ENCODE measurements at places on chromosomes 11 and 22.
A peak's percentile ranks its signal among the peaks of the same experiment; 100 is the strongest.

- no peak for DNase-seq
These were observed 1488.4 kb upstream of the TENM4 start for GRCh38 chr11:80929031-80929805.

DNA sequence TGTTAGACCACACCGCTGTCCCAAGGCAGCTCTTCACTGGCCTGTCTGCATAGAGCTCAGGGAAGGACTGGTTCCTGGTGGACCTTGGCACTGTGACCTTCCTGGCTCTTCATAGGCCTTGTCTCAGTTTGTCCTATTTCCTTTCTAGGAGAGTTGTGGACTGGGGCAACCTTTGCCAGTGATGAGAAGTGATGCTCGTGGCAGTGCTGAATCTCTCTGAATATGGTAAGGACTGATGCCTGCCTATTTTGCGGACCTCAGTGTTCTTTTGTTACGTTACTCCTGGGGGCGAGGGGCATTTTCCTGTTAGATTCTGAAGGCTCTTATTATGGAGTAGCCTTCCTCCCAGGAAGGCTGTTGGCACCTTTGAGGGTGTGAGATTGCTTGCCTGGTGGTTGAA lies 24.2 kb downstream of the CABIN1 start:
- DNase-seq: no peak

DNA sequence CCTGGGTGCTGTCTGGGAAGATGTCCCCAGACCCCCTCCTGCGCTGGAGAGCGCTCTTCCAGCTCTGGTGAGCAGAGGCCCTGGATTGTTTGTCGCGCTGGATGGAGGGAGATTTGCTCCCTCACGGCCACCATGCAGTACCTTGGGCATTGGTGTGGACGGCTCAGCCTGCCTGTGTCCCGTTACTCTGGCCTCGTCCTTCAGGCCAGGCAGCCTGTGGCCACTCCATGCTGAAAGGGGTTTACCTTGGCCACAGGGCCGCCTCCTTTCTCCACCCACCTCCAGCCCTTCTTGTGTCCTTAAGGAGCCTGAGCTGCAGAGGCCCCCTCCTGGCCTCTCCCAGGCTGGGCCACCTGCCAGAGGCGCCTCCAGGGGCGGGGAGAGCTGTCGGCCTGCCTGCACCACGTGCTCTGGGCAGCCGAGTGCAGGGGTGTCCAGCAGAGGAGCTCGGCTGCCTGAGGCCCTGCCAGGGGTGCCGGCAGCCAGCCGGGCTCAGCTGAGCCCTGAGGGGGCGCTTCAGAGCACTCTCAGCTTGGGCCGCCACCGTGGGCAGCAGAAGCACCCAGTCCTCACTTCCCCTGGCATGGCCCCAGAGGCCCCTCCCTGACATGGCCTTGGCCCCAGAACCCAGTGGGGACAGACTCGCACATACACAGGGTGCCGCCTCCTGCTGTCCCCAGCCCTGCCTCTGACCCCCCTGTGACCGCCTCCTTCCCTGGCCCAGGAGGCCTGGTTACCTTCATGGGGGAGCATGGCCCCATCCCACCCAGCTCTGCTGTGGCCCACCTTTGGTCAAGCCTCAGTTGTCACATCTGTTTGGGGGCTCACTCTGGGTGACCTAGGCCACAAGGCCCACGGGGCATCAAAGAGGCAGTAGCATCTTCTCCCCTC lies 3.4 kb downstream of the CCND1 start:
- no peak for DNase-seq

GRCh38 chr11:131481303-131481702 lies 110.9 kb downstream of the NTM start:
- no peak for DNase-seq

GRCh38 chr11:30128269-30128932 lies 102.4 kb upstream of the FSHB start:
- peak; percentile 10 for DNase-seq

- no peak for DNase-seq
These were observed 70.0 kb upstream of the IGLL5 start for GRCh38 chr22:22817468-22818201.

GRCh38 chr11:69493931-69494821 lies 12.7 kb downstream of the LINC01488 start:
- DNase-seq: no peak

DNA sequence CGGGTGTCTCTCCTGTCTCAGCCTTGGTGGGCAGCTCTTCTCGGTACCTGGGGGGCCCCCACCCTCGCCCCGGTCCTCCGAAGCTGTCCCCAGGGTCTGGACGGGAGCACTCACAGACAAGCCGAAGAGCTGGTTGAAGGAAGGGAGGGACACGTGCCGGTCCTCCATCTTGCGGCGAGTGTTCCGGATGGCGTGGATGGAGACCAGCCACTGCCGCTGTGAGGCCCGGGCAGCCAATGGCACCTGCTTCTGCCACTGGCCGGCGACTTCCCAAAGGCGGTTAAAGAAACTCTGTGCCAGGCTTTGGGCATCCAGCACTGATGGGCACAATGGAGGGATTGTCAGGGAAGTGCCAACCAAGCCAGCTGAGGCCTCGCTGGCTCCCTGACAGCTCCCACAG lies 18.7 kb downstream of the PPM1F start:
- no peak for DNase-seq

GRCh38 chr11:94046796-94047195 lies 25.6 kb downstream of the HEPHL1 start:
- DNase-seq: no peak

- DNase-seq: no peak
These were observed 10.6 kb downstream of the SELENOM start for GRCh38 chr22:31096657-31097279.

GRCh38 chr11:113992459-113993110 lies 17.7 kb downstream of the HTR3A start:
- DNase-seq: no peak

DNA sequence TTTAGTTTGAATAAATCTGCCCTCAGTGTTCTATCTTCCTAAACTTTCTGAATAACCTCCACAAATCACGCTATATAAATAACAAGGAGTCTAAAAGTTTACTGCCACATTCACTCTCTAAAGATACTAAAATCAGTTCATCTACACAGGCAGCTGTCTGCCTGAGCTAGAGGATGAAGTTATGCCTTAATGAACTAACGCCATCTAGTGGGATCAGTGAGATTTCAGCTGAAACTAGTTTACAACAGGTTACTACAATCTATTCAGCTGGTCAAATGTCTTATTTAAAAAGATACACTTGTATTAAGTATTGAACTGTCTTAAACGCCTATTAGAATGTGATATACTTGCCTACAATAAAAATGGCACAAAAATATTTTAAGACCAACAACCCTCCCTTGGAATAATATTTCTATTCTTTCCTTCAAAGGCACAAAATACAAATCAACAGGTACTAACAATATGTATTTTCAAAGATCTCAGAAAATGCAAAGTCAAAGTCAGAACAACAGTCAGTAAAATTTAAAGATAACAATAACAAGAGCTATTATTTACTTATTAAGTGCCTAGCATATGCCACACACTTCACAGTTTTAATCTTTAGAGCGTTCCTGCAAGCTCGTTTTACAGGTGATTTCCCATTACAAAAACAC lies 84.1 kb downstream of the LARGE2 start:
- peak; percentile 76 for DNase-seq

- DNase-seq: peak; percentile 48
These were observed 688 bp downstream of the PTS start for GRCh38 chr11:112226831-112227401.

GRCh38 chr11:15800111-15800800 lies 556.1 kb downstream of the SOX6 start:
- no peak for DNase-seq

GRCh38 chr11:8773916-8774539 lies 91.4 kb downstream of the RPL27A start:
- DNase-seq: no peak

GRCh38 chr11:27179334-27179733 lies 138.7 kb downstream of the BBOX1 start:
- no peak for DNase-seq

DNA sequence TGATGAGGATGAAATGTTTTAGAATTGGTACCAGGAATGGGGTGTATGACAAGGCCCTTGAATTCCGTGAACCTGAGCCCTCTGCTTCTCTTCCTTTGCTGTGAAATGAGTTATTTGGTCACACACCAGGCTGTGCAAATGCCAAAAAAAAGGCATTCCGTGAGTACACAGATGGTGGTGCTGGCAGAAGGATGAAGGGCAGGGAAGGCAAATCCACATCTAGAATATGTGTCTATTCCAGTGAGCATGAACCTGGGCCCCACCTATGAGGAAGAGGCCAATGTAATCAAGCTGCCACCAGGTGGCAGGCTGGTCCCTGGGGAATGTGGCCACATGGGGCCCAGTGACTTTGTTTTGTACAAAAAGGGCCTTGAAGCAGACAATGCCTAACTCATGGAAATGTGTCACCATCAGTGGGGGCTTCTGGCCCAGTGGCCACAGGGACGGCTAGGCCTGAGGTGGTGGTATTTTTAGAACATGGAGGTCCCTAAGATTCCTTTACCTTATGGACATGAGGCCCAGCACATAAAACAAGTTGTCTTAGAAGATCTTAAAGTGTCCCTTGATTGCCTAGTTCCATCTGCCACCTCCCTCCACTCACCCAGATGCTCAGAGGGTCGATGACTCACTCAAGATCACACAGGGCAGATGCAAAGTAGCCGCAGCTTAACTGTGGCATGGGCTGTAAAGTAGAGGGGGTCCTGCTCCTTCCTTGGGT lies 3.9 kb upstream of the RNF215 start:
- DNase-seq: no peak

DNA sequence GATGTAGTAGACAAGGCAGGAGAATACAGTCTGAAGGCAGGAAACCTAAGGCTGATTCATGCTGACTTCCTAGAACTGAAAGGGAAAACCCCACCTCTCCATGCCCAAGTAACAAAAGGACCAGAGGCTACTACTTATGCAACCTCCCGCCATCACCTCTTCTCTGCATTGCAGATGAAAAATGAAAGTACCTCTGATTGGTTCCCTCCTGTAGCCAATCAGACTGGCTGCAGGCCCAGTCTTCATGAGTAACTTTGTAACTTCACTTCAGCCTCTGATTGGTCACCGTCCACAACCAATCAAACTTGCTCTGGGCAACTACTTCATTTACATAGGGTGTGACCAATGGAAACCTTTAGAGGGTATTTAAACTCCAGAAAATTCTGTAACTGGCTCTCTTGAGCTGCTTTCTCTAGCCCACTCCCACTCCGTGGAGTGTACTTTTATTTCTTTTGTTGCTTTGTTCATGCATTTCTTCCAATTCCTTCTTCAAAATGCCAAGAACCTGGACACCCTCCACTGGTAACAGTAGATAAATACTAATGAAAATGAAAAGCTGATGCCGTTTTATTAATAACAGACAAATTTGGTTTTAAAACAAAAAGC lies 5.2 kb upstream of the MAP6 start:
- DNase-seq: no peak

DNA sequence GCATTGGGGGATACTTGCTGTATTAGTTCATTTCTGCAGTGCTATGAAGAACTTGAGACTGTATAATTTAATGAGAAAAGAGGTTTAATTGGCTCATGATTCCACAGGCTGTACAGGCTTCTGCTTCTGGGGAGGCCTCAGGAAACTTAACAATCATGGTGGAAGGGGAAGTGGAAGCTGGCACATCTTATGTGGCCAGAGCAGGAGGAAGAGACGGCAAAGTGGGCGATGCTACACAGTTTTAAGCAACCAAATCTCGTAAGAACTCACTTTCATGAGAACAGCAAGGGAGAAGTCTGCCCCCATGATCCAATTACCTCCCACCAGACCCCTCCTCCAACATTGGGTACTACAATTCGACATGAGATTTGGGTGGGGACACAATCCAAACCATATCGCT lies 55.1 kb downstream of the TMPRSS5 start:
- DNase-seq: no peak

DNA sequence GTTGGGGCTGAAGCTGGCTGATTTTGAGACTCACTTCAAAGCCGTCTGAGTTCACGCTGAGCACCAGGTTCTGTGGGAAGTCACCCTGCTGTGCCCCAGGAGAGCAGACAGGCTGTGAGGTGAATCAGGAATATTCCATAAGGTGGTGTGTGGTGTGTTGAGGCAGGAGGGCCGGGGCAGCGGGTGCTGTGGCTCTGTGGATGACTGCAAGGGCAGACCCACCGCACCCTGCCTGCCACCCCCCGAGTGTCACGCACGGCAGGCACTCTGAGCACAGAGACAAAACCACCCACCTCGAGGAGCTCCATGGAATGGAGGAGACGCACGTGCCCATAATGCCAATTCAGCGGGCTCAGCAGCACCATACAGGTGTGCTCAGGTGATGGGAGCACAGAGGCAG lies 147.8 kb downstream of the PKNOX2 start:
- DNase-seq: no peak

DNA sequence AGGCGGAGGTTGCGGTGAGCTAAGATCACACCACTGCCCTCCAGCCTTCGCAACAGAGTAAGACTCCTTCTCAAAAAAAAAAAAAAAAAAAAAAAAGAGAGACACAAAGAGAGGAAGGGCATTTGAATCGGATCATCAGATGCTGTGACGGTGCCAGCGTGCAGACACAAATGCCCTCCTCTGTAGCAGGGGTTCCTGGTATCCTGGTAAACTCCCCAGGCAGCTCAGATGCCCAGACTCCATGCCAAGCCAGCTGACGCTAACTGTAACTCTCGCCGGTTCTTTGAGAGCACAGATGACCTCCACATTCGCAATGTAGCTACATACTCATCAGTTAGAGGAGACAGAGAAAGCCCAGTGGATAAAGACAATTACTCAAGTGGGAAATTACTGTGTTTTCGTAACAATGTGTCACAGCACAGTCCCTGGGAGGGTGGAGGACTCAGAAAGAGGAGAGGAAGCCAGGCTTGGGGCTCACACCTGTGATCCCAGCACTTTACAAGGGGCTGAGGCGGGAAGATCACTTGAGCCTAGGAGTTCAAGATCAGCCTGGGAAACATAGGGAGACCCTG lies 153.1 kb downstream of the BRD1 start:
- DNase-seq: no peak

Data from HTR-8/SVneo (cell line).